Fibroblast of pulmonary artery (primary cell): ENCODE measurements at places on chromosomes 16 and 17.

GRCh38 chr17:27376637-27377547 lies 79.4 kb upstream of the KSR1 start:
- DNase-seq = no peak

- peak; percentile 73 for DNase-seq
Observed at GRCh38 chr17:2222901-2223616, 80.5 kb downstream of the SMG6 start.

DNA sequence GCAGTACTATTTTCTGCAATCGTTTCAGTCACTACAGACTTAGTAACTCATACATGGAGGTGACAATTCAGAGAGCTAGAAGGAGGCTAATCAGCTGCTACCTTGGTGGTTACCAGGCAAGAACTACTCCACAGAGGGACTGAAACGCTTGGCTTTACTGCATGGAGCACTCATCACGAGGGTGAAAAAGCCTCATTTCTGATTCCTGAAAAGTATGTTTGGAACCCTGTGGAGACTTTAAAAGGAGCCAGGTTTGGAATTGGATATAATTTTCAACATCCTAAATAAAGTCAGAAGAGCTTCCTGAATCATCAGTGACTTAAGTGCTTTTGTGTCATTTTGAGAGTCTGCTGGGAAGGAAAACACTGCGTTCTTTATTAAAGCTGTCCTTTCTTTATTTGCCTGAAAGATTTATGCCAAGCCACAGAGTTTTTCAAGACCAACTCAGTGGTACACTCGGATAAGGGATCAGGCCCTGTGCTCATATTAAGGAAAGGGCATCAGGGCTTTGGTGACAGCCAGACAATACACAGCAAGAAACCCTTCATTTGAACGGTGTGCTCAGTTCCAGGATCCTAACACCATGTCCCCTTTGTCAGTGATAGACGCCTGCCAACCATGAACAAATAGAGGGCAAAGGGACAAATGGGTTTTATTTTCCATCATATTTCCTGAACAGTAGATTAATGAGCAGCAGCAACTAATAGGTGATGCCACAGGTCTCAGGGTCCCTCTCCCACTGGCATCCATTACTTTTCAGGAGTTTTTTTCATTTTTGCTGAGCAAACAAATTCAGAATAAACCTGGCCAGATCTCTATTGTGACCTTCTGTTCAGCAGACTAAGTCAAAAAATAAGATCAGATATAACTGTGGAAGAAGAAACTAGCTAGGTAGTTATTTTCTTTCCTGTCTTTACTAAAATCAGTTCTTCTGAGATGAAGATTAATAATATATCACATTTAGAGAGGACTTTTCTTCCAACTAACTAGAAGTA lies 80.5 kb upstream of the CLEC18B start:
- no peak for DNase-seq

- peak; percentile 94 for DNase-seq
Observed at GRCh38 chr17:30519707-30520106, 42.5 kb downstream of the GOSR1 start.

GRCh38 chr17:30920683-30921543 lies 832 bp upstream of the ADAP2 start:
- no peak for DNase-seq

- no peak for DNase-seq
Observed at GRCh38 chr17:13128676-13129075, 110.8 kb upstream of the ELAC2 start.

DNA sequence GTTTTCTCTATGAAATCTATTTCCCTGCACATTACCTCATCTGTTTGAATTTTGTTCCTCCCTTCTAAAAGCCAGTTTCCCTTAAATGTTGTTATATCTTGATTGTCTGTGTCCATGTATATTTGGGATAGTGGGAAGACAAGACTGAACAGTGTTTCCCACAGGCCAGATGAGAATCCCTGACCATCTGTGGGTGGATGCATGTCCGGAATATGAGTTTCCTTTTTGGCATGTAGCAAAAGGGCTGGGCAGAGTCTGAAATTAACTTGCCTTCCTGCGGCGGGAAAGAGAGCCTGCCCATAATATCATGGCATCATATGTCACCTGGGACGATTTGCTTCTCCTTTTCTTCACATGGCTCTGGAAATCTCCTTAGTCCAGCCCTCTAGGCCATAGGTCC lies 385.8 kb upstream of the MAF start:
- no peak for DNase-seq

DNA sequence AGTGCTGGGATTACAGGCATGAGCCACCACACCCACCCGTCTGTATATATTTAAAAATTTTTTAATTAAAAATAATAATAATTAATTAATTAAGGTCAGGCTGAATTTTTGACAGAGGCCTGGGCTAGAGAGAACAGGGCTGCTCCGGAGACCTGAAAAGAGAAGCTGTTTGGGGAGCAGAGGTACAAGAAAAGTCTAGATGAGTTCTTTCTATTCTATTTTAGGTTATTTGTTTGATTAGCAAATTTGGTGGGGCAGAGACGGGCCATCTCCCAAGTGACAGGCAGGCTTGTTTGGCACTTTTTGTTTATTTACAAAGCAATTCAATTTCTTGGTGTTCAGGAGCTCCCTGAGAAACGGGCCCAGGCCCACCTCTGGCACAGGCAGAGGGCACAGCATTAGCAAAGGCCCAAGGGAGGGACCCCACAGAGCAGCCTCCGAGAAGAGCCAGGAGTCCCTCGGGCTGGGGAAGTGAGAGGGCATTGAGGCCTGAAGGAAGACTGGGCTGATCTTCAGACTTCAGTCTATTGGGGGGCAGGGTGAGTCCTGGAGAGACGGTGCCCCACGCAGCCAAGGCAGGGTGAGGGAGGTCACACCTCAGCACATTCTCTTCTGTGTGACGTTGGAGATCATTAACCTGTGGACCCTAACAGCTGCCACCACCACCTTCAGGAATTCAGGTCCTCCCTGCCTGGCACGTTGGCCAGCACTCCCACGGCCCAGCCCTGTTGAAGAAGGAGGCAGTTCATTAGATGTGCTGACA lies 10.8 kb upstream of the RIPOR1 start:
- DNase-seq = no peak

GRCh38 chr17:60463157-60463835 lies 41.0 kb downstream of the CHCT1 start:
- peak; percentile 6 for DNase-seq

DNA sequence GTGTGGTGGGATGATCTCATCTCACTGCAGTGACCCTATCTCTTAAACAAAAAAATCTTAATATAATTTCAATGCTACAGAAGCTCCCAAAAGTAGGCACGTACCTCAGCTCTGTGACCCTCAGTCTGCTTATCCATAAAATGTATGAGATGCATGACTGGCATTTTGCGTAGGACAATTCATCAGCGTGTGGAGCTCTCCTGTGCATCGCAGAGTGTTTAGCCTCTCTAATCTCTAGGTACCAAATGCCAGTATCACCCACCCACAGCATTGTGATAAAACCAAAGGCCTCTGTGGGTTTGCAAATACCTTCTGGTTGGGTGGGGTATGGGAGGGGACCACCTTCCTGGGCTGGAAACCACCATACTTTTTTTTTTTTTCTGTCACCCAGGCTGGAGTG lies 19.0 kb upstream of the TUBG2 start:
- DNase-seq = no peak

GRCh38 chr16:3020604-3021448 lies 658 bp downstream of the TNFRSF12A start:
- peak; percentile 81 for DNase-seq

DNA sequence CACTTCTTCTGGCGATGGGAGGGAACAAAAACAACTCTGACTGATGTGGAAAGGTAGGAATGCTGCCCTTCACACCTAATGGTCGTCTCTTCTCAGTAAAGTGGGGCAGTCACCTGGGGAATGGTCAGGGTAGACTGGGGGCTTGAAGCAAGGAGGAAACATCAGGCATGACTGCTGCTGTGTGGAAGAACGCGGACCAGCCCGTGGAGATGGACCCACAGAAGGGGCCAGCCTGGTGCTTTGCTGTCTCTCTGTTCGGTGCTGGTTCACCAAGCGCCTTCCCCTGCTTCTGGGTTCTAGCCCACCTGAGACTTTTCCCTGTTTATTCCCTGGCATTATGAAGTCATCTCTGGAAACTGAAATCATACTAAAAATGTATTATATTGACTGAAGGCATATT lies 96.2 kb upstream of the DNAH17 start:
- DNase-seq = no peak

DNA sequence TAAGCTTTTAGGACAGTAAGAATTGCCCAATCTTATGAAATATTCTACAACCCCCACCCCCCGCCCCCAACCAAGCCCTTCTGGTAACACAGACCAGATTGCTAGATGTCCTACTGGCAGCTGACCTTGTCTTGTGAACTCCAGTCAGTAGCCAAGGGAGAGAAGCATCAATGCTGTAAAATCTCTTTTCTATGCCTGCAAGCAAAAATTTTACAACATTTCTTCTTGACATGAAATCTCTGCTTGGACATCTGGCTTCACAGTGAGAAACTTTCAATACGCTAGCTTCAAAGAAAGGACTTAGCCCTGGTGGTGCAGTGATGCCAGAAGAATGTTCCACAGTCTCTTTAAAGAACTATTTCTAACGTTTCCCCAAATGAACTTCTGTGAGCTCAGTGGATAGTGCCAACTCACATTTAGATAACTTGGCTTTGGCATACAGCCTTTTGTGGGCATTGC lies 169.3 kb upstream of the AXIN2 start:
- peak; percentile 25 for DNase-seq

- peak; percentile 67 for DNase-seq
Observed at GRCh38 chr16:2983706-2984136, 3.5 kb upstream of the PKMYT1 start.

DNA sequence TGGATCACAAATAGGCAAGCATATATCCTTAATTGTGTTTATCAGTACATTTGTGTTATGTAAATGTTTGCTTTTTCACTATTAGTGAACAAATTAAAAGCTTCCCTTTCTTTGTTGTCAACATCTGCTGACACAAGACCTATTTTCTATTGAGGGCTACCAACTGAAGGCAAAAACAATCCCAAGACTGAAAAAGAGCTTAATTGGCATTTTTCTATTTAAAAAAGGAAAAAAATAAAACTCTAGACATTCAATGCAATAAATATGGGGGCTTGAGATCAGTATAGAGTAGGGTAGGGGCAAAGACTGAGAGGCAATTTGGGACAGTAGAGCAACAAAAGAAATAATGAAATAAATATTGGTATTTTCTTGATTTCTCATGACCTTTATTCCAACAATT lies 24.2 kb downstream of the OMG start:
- no peak for DNase-seq

- DNase-seq = no peak
Observed at GRCh38 chr16:85720302-85720637, 30.6 kb downstream of the C16orf74 start.

DNA sequence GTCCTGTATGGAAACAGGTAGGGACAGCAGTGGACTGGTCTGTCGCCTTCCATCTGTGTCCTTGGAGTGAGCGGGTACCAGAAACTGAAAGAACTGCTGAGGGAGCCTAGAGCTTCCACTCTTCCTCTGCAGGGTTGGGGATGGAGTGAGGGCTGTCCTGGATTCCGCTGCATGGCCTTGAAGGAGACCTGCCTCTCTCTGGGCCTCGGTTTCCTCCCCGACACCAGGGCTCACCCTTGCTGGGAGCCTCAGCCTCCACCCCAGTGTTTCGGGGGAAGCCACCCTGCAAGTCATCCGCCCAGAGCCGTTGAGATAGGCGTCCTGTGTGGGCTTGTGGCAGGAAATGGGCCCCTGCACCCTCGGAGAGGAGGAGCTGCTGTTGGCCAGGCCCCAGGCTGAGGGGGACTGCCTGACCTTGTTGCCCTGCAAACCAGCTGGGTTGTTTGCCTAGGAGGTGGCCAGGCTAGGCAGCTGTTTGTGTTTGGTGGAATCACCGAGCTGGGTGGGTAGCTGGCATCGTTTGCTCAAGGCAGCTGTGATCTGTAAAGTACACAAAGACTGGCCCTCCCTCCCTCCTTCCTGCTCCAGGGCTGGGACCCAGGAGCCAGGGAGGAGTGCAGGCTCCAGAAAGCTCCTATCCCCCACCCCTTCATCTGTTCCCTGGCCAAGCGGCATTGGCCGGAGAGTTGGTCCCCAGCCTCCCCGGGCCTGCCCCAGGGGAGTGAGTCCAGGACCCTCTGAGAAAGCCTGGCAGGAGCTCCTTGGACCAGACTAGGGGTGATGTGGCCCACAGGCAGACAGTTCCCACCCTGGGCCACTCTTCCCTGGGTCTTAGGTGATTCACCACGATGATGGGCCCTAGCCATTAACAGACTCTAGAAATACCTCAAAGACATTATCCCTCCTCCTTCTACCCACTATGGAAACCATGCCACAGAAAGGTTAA lies 1.3 kb downstream of the RAB37 start:
- peak; percentile 36 for DNase-seq

GRCh38 chr16:69626256-69626655 lies 60.5 kb downstream of the NFAT5 start:
- peak; percentile 20 for DNase-seq

GRCh38 chr16:87311387-87311786 lies 5.8 kb downstream of the C16orf95 start:
- no peak for DNase-seq

DNA sequence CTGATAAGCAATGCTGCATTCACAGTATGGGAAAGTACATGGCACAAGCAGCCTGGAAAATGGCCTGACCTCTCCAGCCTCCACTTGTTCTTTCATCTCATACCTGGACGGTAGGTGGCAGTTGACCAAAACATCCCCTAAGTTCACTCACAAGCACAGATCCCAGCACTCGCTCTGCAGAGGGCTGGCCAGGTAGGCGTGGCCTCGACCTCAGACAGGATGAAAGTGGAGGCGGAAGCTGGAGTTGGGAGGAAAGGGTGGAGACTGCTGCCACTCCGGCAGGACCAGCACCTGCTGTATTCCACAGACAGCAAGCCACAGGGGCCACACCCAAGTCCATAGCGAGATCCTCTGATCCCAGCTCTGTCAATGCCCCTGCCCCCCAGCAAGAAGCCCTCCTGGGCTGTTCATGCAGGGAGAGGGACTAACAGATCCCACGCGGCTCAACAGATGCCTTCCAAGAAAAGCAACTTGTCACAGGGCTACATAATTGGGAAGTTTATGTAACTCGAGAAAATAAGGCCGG lies 31.3 kb downstream of the ZCCHC14 start:
- peak; percentile 39 for DNase-seq

GRCh38 chr17:67265436-67266019 lies 20.5 kb upstream of the HELZ start:
- DNase-seq = no peak
